ENCODE measurements at places on chromosomes 11 and 22.

DNA sequence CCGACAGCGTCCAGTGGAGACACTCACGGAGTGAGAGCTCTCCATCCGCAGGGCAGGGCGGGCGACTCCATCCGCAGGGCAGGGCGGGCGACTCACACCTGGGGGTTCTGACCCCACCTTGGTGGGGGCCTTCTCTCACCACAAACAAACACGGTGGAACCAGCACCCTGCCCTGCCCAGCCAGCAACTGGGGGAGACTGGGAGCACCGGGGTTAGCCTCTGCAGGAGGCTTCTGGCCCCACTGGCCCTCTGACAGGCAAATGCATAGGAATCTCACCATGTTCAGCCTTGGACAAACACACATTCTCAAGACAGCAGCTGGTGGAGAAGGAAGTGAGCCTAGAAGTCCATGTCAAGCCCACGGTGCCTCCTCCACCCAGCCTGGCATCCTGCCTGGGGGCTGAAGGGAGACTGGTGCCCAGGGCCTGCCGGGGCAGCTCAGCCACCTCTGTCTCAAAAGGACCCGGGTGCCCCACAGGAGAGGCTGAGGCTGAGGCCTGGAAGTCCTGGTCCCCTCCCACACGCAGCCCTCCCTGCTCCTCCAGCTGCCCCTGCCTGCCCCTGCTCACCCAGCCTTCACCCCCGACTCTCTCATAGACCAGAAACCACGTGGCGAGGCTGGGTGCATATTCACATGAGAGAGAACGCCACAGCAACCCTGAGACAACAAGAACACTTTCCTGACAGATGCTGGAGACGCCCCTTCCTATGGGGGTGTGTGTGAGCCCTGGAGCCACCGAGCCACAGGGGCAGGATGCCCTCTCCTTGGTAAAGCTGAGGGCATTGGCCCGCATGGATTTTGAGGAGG lies 98.4 kb upstream of the B3GAT1 start:
- DNase-seq, result no peak

DNA sequence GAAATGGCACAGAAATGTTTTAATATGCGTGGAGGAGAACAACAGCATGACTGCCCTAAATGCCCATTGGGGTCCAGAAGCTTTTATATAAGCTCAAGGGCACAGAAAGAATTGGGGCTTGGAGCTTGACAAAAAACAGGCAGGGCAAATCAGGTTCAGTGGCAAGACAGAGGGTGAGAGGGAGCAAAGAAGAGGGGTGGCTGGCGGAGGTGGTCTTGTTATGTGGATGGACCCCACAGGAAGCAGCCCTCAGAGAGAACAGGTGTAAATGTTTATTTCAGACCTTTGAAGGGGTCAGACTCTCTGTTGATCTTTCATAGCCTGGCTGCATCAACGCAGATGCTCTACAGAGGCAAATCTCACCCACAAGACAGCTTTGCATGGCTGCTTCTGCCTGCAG lies 213.1 kb upstream of the B3GAT1 start:
- no peak for DNase-seq

DNA sequence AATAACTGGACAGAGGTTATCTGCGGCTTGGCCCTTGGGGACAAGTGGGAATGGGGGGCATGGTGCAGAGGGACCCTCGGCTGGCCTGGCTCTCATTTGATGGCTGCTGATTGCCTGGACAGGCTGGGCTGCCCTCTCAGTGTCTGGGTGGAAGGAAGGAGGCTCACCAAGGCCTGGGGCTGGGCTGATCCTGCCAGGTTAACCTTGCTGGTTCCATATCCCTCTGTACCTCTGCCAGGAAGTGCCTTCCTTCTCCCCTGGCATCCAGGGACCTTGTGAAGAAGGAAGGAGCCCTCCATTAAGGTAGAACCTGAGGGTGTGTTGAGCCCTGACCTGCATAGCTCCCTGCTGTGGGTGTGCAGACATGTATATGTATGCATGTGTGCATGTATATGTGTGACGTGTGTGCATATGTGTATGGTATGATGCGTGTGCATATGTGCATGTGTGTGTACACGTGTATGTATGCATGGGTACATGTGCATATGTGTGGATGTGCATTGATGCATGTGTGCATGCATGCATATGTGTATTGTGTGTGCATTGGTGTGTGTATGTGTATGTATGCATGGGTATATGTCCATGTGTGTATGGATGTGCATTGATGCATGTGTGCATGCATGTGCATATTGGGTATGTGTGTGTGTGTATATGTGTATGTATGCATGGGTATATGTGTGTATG lies 433.9 kb downstream of the TBC1D22A start:
- no peak for DNase-seq

- no peak for DNase-seq
Observed at GRCh38 chr11:113057038-113057437, 95.8 kb downstream of the NCAM1 start.

GRCh38 chr11:68542617-68543016 lies 82.1 kb downstream of the PPP6R3 start:
- DNase-seq, result no peak

DNA sequence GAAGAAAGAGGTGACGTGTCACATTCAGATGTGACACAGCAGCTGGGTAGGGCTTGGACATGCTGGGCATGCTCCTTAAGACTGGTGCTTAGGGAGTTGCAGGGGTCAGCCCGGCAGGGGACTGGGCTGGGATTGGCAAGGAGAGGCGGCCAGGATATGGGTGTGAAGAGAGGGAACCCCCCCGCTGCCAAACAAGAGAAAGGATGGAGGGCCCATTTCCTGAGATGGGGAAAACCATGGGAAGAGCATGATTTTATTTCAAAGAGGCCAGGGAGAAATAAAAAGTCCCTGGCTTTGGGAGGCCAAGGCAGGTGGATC lies 5.3 kb downstream of the ATF4 start:
- no peak for DNase-seq

DNA sequence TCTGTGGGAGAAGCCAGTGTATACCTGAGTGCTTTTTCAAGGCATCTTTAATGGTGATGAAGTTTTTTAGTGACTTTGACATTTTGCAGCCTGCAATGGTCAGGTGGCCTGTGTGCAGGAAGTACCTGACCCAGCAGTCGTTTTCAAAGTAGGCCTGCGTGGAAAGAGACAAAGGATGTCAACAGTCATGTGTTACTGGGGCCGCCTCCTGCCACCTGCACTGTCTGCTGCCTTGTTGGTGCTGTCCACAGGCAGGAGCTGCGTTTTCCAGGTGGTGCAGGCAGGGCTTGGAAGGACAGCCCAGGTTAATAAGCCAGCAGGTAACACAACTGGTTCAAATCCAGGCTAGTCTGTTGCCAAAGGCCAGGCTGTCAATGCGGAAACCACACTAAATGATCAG lies 26.5 kb upstream of the NAP1L4 start:
- no peak for DNase-seq

- no peak for DNase-seq
Observed at GRCh38 chr11:95108159-95108611, 18.5 kb downstream of the ENDOD1 start.

GRCh38 chr11:65404210-65404609 lies 17.8 kb downstream of the FRMD8 start:
- DNase-seq, result no peak

DNA sequence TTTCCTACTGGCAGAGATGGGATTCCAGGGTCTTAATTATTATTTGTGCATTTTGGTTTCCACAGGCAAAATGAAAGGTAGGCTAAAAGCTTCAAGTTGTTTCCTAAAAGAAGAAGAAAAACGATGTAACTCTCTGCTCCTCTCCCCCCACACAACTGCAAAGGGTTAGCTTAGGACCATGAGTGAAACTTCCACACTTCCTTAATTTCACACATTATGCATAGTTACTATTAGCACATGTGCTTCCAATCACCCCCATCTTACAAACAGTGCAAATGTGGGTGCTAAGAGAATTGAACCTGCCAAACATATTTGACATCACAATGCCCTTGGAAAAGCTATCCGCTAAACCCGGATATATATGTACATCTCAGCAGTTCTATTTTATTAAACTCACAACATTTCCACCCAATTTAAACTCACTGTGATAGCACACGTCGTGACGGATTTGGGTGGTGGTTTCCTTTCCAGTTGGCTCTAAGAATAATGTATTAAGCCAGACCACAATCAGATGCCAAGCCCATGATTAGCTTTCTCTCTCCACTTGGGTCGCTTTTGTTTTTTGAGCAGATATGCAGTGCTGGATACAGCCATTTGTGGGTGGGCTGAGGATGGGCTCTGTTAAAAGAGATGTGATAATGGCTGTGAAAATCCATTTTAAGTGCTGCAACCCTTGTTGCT lies 245.0 kb upstream of the POU2AF2 start:
- no peak for DNase-seq

DNA sequence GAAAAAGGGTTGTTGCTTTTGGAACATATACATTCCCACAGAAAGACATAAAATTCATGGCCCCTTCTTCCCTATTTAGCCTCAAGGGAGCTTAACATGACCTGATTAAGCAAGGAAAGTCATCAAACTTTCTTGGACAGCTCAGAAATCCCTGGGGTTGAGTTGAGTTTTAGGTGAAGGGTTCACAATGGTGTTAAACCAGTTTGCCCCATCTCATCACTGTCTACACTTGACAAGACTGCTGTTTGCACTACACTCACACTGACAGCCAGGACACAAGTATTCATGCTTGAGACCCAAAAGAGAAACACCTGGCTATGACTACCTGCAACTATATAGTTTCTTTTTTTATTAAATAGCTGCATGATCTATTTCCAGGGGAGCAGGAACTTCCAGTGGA lies 209.8 kb upstream of the TMEM45B start:
- no peak for DNase-seq

GRCh38 chr22:43234264-43234988 lies 47.5 kb upstream of the TTLL12 start:
- DNase-seq, result no peak

- DNase-seq, result no peak
Observed at GRCh38 chr11:105389952-105390351, 219.9 kb upstream of the GRIA4 start.

DNA sequence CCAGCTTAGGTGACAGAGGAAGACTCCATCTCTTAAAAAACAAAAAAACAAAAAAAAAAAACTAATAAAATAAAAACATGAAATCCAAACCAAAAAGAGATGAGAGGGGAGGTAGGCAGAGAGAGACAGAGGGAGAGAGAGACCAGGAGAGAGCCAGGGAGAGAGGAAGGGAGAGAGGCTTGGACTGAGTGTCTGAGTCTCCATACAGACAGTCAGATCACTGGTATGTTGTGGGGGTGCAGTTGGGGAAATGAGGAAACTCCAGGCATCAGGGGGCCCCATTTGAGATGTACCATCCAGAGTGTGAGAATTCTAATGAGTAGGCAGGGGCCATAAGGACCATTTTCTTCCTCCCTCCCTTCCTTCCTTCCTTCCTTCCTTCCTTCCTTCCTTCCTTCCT lies 53.1 kb upstream of the SEPTIN5 start:
- no peak for DNase-seq

DNA sequence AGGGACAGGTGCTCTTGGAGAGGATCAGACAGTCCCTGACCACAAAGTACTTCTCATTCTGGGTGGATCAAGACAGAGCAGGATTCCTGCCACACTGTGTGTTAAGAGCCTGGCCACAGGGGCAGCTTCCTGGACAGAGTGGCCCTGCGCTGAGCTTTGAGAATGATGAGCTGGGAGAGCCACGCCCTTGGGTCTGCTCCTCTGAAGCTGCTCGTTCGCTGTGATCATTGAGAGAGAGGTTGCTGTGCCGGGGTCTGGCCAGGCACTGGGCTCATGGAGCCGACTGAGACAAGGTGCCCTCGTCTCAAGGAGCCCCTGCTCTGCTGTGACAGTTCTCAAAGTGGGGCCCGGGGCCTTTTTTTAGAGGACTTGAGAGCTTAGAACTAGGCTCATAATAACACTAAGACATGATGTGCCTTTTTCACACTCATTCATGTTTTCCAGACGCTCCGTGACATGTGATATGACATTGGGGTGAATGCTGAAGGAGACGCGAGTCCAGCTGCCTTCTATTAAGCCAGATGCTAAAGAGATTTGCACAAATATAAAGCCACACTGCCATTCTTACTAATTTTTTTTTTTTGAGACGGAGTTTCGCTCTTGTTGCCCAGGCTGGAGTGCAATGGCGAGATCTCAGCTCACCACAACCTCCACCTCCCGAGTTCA lies 1.6 kb upstream of the MFRP start:
- no peak for DNase-seq

- no peak for DNase-seq
Observed at GRCh38 chr11:7533199-7534041, 19.6 kb downstream of the PPFIBP2 start.

- DNase-seq, result no peak
Observed at GRCh38 chr11:93767018-93767417, 17.1 kb upstream of the MED17 start.

GRCh38 chr11:773425-773824 lies 3.9 kb downstream of the GATD1 start:
- DNase-seq, result no peak

GRCh38 chr11:69076129-69076791 lies 27.5 kb downstream of the TPCN2 start:
- no peak for DNase-seq

GRCh38 chr11:76318744-76319384 lies 62.1 kb downstream of the THAP12 start:
- DNase-seq, result peak; percentile 70

DNA sequence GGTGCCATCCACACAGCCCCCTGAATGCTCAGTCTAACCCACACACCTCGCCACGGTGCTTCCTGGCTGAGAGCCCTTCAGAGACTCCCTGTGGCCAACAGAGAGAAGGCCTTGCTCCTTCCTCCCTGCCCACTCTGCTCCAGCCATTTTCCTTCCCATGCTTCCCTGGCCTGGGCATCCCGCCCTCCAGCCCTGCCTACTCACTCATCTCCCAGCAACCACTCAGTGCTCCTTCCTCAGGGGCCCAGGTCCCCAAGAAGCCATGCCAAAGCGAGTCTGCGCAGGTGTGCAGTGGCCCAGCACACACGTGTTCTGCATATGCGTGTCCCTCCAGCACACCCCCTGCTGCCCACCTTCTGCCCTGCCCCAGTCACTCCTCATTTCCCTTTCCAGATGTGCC lies 56.4 kb downstream of the NECTIN1 start:
- no peak for DNase-seq

GRCh38 chr11:43923406-43924111 lies 18.9 kb upstream of the C11orf96 start:
- DNase-seq, result no peak

DNA sequence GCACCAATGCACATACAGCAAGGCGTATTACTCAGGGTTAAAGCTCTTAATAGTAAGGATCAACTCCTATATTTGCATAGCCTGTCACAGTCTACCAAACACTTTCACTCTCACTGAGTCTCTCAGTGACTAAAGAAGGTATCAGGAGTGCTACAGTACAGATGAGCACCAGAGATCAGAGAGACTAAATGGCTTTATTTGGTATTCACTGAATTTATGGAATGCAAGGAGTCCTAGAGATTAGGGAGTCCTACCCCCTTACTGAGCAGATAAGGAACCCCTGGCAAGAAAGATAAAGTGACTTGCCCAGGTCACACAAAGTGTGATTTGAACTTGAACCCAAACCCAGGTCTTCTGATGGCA lies 396.4 kb upstream of the CCDC90B start:
- no peak for DNase-seq

DNA sequence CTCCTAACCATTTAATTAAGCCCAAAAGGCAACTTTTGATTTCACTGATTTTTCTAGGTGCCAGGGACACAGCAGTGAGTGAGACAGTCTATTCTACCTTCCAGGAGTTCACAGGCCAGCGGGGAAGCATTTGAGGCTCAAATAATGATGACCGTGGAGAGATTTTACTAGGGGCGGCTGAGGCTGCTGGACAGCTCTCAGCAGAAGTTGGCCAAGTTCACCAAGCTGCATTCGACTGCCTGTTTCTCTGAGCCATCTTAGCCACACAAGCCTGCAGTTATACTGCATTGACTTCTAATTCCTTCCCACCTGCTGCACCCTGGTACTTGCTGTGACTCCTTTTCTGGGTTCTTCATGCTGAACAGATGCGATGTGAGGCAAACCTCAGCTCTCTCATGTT lies 168.9 kb upstream of the TBCEL start:
- no peak for DNase-seq

Measured in stimulated activated CD4-positive, alpha-beta T cell treated with anti-CD3 and anti-CD28 coated beads, Interleukin-1b, Interleukin-23, amount 100 ng/mL, for 1 hour (primary cell).